Activated T-helper 9 cell treated with anti-CD3 and anti-CD28 coated beads, Interleukin-2, amount 50 U/mL, for 16 hours (primary cell): ENCODE measurements at places on chromosomes 13 and 19.

DNA sequence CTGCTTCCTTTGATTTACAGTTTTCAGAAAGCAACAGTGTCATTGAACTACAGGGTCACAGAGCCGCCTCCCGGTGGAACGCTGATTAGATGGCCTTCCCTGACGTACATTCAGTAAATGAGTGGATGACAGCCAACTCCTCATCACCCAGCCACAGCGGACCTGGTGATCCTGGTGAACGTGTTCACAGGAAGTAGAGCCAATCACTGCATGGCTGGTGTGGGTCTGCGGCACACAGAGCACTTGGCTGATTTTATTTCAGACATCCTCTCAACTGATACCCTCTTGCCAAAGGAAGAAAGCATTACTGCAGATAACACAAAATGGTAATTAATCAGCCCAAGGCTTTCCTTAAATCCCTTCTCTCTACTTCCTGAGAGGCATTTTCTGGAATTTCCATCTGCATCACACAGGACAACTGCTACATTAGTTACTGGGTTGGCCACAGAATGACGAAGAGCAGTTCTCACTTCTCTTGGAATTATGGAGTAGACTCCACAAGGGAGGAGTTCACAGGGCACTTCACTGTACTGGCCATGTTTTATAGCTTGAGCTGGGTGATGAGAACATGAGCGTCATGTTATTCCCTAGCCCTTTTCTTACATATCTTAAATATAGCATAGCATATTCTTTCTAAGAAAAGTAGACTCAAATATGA is 84.0 kb upstream of the SLC7A1 start:
- no peak for DNase-seq

DNA sequence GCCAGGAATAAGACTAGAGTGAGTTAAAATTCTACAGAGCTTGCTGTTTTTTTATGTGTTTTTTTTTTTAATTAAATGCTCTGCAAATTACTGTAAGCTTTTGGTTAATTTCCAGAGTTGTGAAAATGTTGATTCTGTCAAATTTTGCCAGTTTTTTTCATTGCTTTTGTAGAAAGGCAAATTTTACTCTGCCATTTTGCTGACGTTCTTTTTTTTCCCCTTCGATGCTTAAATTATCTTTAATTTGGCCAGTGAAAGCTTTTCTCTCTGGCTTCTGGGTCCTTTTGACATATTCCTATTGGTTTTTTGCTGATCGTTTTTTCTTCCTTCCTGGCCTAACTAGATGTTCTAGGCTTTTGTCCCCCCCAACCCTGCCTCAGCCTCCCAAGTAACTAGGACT is 23.8 kb upstream of the EVI5L start:
- no peak for DNase-seq

GRCh38 chr19:28036486-28036885 is 1176.5 kb downstream of the UQCRFS1 start:
- DNase-seq = no peak

- no peak for DNase-seq
Observed at GRCh38 chr13:23919006-23919405, 21.7 kb upstream of the C1QTNF9B start.

DNA sequence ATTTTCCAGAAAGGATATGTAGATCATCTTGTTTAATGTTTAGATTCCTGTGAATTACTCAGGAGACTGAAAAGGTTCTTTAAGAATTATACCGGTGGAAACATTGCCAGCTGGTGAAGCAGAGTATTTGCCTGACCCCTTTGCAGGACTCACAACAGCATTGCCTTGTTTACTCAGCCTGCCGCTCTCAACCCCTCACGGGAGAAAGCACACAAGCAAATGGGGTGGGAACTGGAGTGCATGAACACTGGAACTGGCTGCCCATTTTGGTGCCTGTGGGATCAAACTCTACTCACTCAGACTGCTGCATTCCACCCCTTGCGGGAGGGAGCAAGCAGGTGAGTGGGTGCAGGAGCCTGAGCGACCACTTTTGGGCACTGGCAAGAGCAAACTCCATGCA is 804.7 kb upstream of the SLITRK1 start:
- DNase-seq = no peak

- DNase-seq = no peak
Observed at GRCh38 chr13:46639033-46639981, 86.3 kb downstream of the LRCH1 start.

GRCh38 chr19:53906211-53907192 is 2.6 kb upstream of the CACNG7 start:
- peak; percentile 48 for DNase-seq

DNA sequence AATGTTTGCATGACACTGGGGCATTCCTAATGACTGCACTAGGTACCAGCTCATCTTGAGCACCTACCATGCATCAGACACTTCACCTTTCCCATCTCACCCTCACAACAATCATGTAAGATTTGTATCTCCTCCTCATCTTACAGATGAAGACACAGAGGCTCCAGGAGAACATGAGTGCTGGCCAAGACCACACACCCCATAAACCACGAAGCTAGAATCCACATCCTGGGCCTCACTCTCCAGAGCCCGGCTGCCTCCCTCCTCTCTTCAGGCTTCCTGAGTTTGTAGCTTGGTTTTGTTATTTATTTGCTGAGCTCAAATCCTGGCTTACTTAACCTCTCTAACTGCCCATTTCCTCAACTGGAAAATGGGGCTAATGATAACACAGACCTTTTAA is 25.9 kb downstream of the FAM216B start:
- DNase-seq = no peak

DNA sequence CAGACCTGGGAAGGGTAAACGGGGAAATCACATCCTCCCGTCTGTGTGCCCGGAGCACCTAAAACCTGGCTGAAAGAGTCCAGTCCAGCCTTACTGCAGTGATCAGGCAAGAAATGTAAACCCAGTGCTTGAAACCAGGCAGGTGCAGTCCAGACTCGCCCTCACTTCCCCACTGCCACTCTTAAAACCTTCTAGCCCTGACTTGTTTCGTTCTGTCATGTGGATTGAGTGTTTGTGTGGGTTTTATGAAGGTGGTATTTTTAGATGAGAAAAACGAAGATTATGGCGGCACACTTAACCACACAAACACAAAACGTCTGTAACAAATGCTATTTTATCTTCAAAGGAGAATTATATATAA is 839 bp upstream of the CKAP2 start:
- no peak for DNase-seq

DNA sequence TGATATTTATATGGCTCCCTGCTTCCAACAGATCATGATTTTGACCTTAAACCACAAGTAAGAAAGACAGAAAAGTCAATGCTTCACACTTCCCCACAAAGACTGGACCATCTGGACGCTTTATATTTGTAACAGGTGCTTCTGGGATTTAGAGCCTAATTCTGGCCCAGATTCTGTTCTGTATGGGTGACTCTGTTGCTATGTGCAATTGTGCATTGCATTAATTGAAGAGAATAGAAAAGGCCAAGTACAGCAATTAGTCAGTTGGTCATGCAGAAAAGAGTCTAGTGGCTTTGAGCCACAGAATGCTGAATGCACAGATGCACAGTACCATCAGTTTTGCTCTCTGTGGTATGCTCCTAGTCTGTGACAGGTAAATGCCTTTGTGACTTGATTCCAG is 657.4 kb upstream of the ATXN8OS start:
- no peak for DNase-seq

GRCh38 chr13:52053460-52053859 is 29.0 kb downstream of the UTP14C start:
- no peak for DNase-seq
